HEK293T (cell line): ENCODE measurements at places on chromosomes 2 and 18.

DNA sequence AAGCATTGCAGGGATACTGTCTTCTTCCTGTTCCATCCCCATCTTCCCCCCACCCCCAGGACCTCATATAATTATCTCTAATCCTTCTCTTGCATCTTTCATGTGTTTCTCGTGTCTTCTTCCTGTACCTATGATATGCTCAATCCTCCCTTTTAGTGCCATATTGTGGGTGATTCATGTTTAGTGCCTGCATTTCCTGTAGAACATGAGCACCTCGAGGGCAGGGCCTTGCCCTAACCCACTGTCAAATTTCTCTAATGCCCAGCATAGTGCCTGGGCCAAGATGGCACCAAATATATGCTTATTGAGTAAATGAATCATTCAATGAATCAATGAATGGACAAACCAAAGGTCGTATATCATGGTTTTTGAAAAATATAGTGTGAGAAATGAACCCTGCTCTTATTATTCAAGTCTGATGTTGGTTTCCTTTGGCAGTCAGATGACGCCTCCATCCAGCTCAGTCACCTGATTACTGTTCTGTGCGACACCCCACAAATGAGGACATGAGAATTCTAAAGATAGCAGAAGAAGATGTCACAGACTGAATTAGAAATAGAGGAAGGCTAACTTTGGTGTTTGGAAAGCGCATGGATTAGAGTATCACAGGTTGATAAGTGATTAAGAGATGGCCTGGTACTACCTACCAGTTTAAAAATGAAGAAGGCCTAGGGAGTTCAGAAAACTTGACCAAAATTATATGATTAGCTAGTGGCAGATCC lies 278.4 kb downstream of the PRKCE start:
- DNase-seq = no peak

- no peak for DNase-seq
Measured at GRCh38 chr2:236369661-236370062, 105.5 kb upstream of the ASB18 start.

- no peak for DNase-seq
Measured at GRCh38 chr2:239946562-239946863, 78.6 kb downstream of the NDUFA10 start.

GRCh38 chr2:157980020-157980419 lies 103.9 kb upstream of the ACVR1 start:
- no peak for DNase-seq

- peak; percentile 52 for DNase-seq
Measured at GRCh38 chr2:104412384-104412783, 441.5 kb upstream of the POU3F3 start.

GRCh38 chr2:134772493-134773169 lies 53.8 kb upstream of the TMEM163 start:
- DNase-seq = no peak
